ENCODE measurements at places on chromosomes 3 and 15.

DNA sequence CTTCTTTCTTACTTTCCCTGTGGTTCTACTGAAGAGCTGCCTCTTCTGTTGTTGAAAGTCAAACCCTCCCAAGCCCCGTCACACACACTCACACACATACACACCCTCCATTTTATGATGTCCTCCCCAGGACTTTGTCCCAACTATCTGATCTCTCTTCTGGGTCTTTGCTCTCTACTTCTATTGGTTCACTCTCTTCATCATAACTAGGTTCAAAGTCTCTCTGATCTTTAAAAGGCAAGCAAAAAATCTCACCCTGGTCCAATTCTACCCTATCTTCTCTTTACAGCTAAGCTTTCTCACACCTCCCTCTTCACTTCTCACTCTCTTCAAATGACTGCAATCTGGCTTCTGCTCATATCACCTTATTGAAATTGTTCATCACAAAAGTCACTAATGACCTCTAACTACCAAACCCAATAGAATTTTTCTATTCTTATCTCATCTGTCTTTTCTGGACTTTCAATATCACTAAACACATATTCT lies 34.8 kb downstream of the LRRFIP2 start:
- no peak for DNase-seq

DNA sequence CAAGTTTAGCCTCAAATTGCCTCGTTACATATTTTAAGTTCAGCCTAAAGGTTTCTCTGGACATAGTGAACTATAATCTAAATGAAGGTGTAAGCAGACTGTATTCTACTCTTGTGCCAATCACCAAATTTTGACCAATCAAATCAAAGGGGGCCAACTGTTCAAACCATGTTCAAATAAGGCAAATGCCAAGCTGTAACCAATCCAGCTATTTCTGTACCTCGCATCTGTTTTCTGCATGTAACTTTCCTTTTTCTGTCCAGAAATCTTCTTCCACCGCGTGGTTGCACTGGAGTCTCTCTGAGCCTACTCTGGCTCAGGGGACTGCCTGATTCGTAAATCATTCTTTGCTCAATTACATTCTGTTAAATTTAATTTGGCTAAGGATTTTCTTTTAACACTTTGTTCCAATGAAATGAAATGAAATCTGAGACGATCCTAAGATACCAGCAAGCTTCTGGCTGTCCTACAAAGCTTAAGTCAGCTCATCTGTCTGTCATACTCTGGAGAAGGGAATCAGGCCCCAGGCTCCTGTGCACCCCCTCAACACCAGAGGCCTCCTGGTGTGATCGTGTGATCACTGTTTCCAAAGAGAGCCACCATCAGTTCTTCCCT lies 53.2 kb upstream of the ZNF148 start:
- no peak for DNase-seq

DNA sequence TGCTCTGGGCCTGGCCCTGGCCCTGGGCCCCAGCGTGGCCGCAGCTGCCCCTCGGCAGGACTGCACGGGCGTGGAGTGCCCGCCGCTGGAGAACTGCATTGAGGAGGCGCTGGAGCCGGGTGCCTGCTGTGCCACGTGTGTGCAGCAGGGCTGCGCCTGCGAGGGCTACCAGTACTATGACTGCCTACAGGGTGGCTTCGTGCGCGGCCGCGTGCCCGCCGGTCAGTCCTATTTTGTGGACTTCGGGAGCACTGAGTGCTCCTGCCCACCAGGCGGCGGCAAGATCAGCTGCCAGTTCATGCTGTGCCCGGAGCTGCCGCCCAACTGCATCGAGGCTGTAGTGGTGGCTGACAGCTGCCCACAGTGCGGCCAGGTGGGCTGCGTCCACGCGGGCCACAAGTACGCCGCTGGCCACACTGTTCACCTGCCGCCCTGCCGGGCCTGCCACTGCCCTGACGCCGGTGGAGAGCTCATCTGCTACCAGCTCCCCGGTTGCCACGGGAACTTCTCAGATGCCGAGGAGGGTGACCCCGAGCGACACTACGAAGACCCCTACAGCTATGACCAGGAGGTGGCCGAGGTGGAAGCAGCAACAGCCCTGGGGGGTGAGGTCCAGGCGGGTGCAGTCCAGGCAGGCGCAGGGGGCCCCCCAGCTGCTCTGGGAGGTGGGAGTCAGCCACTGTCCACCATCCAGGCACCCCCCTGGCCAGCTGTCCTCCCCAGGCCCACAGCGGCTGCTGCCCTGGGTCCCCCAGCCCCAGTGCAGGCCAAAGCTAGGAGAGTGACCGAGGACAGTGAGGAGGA lies 21.7 kb downstream of the FBLN2 start:
- DNase-seq: no peak

DNA sequence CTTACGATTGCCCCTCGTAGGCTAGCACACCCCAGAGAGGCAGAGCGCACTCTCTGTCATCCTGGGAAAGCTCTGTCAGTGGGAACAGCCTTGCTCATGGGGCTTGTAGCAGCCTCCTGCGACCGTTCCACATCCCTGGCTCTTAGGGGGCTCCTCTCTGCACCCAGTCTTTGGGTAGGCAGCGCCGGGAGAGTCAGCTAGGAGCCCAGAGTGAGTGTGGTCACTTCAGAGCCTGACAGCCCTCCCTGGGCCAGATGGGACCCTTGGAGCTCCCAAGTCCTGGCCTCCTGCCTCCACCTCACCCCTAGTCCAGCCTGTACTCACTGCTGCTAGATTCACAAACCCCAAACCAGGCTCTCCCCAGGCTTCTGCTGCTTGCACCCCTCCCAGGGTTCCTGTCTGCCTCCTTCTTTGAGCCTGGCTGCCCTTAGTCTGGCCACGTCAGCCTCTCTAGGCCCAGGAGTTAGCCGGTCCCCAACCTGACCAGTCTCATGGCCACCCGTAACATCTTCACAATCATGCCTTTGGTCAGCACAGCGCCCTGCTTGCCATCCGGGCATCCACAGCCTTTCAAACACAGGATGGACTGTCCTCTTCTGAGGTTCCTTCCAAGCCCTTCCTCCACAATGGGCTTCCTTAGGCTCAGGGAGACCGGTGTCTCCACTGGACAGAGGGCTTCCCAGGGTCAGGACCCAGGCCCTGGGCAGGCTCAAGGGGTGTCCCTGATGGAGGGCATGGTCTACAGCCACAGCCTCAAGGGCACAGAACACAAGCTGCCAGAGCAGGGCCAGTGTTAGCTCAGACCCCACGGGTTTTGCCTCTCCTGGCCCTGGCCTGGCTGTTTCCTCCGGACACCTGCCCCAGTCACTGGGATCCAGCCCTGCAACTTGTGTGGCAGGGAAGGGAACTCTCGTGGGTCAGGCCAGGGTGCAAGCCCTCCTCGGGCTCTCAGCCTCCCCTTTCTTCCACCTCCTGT lies 4.6 kb downstream of the ACSBG1 start:
- no peak for DNase-seq

DNA sequence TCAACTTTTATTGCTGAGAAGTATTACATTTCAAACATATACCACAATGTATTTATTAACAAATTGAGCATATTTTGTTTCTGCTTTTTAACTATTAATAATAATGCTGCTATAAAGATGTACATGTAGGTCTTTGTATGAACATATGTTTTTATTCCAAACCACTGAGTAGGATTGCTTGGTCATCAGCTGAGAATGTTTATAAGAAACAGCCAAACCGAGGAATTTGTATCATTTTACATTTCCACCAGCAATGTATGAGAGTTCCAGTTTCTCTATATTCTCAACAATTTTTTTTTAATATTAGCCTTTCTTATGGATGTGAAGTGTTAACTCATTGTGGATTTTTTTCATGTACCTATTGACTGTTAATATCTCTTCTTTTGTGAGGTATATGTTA lies 119.5 kb upstream of the MDFIC2 start:
- DNase-seq: no peak

- DNase-seq: no peak
Observed at GRCh38 chr3:9190276-9190675, 59.2 kb downstream of the SRGAP3 start.

DNA sequence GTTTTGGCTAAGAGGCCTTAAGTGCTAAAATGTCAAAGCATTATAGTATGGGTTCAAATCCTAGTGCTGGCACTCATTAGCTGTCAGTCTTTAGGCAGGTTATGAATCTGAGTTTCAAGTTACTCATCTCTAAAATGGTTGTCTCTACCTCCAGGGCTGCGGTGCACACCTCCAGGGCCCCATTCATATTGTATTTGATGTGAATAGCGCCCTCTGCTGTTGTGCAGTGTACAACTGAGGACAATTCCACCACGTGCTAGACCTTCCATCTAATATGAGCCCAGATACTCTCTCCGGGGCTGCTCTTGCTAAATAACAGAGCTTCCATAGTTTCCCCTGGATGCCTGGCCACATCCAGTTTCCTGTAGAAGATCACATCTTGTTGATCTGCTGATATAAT lies 54.3 kb downstream of the OXNAD1 start:
- peak; percentile 80 for DNase-seq

GRCh38 chr15:40846841-40847222 lies 3.0 kb downstream of the SPINT1 start:
- DNase-seq: no peak

GRCh38 chr3:133520286-133520685 lies 53.2 kb upstream of the CDV3 start:
- DNase-seq: no peak

DNA sequence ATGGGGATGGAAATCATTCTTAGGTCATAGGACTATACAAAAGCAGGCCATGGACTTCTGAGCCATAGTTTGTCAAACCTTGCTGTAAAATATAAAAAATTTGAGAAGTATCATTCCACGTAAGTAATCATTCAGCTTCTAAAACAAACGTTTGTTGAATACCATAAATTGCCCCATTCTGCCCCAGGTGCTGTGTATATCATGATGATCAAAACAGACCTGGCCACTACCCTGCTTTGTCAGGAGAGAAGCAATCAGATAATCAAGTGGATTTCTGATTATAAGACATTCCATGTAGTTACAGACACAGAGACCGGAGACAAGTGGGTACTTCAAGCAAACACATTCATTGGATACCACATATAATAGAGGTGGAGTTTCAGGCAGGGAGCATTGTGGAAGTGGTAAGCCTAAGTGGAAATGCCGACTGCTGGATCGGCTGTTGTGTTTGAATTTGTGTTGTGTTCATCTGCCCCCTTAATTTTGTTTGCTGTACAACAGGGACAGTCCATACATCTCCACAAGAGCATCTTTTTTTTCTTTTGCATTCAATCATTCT lies 61.7 kb downstream of the TGFBR2 start:
- no peak for DNase-seq

DNA sequence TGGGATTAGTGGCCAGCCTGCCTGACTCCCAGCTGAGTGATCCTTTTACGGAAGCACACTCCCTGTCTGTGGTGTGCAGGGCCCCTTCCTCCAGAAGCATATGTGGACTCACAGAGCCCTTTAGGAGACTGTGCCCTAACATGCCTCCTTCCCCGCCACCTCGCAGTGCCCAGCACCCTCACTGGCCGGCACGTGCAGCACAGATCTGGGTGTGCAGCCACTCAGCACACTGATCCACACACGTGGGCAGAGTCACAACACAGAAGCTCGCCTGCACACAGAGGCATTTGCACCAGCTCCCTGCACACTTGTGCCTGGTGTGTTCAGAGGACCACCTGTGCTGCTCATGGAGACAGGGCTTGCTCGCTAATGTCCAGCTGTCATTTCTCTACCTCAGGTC lies 23.6 kb upstream of the CSPG4 start:
- DNase-seq: no peak

GRCh38 chr15:78241017-78241416 lies 6.7 kb upstream of the ACSBG1 start:
- DNase-seq: peak; percentile 86

DNA sequence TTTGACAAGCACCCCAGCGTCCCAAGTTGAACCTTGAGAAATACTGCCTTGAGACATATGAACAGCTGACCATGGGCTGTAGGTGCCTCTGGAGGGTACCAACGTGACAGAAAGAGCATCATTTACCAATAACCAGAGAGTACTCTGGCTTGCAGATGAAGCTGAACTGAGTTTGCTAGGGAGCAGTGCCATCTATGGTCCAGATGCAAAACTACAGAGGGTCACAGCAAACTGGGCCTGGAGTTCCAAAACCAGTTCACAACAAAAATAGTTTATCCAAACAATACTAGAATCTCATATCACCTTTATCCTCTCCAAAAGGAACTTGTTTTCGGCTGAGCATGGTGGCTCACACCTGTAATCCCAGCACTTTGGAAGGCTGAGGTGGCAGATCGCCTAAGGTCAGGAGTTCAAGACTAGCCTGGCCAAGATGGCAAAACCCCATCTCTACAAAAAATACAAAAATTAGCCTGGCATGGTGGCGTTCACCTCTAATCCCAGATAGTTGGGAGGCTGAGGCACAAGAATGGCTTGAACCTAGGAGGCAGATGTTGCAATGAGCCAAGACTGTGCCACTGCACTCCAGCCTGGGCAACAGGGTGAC lies 69.3 kb downstream of the CHAC1 start:
- no peak for DNase-seq

- DNase-seq: no peak
Observed at GRCh38 chr3:175386630-175387029, 527.5 kb downstream of the NAALADL2 start.

DNA sequence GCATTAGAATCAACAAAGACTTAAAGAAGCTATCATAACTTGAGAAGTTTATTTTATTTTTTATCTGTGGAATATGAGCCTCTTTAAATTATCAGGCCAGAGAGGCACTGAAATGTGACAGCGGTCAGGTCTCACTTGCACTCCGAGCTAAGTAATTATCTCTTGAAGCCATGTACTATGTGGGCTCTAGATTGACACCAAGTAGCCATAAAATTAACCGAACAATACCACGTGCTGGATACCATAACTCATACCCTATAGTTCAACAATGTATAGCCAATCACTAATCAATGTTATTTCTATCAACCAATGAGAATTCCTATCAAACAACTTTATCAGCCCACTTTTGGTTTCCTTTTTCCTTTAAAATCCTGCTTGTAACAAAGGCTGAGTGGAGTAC lies 299.3 kb downstream of the TBC1D5 start:
- DNase-seq: no peak

DNA sequence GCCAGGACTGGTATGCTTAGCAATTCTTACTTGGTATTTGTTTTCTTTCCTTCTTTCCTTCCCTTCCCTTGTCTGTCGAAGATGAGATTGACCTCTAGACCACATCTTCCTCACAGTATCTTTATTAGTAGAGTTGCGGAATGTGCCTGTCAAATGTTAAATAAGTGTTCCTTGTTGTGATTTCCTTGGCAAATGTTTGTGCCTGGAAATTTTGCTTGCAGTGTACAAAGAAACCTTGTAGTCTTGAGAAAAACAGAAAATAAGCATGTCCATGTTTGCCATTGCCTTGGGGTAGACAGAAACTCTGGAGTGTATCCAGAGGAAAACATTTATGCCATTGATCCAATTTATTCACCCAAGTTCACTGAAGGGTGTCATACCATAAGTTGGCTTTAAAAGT lies 79.5 kb upstream of the ZNF385D start:
- DNase-seq: no peak

GRCh38 chr3:190261740-190262139 lies 60.5 kb downstream of the CLDN1 start:
- no peak for DNase-seq
